ENCODE measurements at places on chromosomes 1 and 21. TPM values are rescaled to one million over a fixed set of nuclear protein-coding genes. Genes with fewer than 3 reads are reported as not detected.

DNA sequence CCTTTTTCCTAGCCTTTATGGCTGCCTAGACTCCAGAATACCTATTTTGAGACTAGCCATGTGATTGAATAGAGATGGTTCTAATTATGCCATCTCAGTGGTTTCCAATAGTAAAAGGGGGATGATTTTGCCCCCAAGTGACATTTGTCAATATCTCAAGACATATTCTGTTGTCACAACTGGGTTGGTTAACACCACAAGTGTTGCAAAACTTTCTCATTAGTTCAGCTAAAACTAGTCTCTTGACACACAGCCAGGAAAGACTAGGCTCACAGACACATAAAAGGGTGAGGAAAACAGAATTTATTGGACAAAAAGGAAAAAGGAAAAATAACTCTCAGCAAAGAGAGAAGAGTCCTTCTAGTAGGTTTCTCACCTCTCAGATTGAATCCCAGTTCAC is 39.9 kb upstream of the GBP5 start:
- no peak overlapping the region for H3K4me3 ChIP-seq
- no peaks in the 10 kb centered on the region for H3K4me1 ChIP-seq
- no peak for DNase-seq
- no peak overlapping the region for H3K27ac ChIP-seq
- H3K36me3 ChIP-seq, result no peaks in the 10 kb centered on the region

- no peak overlapping the region for H3K4me3 ChIP-seq
- peaks cover 2% of the 10 kb centered on the region for H3K36me3 ChIP-seq
- H3K4me1 ChIP-seq, result no peaks in the 10 kb centered on the region
- no peaks in the 10 kb centered on the region for H3K27me3 ChIP-seq
Measured at GRCh38 chr1:162366671-162367070, 10.0 kb downstream of the SPATA46 start.

DNA sequence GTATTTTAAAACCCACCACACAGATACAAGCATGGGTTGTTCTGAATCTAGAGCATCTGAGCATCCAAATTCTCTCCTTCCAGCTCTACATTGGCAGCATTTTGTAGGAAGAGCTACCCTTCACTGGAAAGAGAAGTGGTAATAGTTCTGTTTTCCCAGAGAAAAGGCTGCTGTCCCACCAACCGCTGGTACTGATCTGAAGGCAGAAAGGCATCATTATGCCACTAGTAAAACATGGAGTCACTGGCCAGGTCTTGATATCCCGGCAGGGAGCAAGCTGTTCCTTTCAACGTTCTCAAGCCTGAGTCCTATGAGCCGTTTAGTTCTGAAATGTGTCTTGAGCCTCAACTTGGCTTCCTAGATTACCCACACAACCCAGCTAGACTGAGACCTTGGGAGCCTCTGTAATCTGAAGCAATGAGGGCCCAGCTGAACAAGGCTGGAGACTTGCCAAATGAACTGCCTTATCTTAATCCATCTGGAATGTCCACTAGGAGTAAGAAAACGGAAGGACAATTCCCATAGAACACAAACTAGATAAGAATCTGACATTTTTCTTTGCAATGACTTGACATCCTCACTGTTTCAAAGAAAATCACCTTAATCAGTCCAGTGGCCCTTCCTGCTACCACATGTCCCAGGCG is 116.8 kb downstream of the KCNH1 start:
- no peak overlapping the region for H3K27ac ChIP-seq
- no peak for DNase-seq
- H3K27me3 ChIP-seq, result no peaks in the 10 kb centered on the region
- no peak overlapping the region for H3K4me3 ChIP-seq
- H3K36me3 ChIP-seq, result no peaks in the 10 kb centered on the region

Gene OR2G6
- not detected for total RNA-seq

Gene MAP1LC3C
- 0.21 TPM for total RNA-seq

Gene BGLAP
- 0.67 TPM for total RNA-seq

Gene CLEC20A
- not detected for total RNA-seq

DNA sequence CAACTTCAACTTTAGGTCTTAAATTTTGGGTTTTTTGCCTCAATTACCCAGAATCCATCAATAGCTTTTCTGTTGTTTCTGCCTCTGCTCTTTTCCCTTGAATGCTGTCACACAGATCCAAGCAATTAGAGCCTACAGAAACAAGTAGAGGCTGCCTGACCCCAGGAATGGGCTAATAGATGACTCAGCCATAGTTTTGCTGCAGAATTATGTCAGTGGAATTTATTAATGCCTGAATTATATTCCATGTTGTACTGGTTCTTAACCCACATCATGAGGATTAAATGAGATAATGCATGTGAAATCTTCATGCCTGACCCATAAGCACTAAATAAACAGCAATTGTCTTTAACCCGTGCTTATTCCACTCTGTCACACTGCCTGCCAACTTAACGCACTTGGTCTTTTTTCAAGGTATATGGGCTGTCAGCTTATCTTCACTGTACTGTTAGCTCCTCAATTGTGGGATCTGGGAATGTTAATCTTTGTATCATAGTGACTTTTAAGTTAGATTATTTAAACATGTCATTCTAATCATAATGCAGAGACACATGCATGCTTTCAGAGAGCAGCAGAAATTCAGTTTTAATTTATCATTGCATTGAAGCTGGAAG is 213.3 kb downstream of the ROR1 start:
- no peak overlapping the region for H3K4me3 ChIP-seq
- no peaks in the 10 kb centered on the region for H3K27me3 ChIP-seq
- DNase-seq, result no peak
- H3K4me1 ChIP-seq, result peaks cover 16% of the 10 kb centered on the region
- H3K27ac ChIP-seq, result no peak overlapping the region

DNA sequence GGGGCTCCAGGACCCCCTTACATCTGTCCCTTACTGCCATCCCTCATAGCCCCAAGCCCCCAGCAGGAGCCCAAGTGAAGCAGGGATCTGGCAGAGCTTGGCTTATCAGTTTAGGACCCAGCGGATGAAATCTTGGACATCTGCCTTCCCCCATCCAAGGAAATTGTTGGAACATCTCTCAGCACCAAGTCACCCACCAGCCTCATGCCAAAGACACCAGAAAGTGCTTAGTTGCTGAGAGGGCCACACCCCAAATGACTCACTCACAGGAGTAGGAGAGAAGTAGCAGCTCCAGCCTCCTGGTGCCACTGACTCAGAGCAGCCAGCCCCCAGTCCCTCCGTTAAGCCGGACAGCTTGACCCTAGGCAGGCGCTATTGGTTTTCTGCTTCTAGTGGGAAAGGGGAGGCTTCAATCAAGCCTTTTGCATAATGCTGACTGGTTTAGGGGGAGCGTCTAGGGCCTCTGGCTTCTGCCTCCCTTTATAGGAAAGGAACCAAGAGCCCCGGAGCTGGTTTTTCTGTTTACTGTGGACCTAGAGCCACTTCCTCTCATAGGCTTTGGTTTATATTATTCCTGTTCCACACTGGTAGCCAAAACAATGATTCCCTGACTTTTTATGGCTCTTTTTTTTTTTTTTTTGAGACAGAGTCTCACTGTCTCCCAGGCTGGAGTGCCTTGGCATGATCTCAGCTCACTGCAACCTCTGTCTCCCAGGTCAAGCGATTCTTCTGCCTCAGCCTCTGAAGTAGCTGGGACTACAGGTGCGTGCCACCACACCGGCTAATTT is 114.2 kb upstream of the IPO9 start:
- DNase-seq, result peak; percentile 95
- H3K4me3 ChIP-seq, result peak overlapping the region; percentile 29
- H3K4me1 ChIP-seq, result peaks cover 50% of the 10 kb centered on the region

DNA sequence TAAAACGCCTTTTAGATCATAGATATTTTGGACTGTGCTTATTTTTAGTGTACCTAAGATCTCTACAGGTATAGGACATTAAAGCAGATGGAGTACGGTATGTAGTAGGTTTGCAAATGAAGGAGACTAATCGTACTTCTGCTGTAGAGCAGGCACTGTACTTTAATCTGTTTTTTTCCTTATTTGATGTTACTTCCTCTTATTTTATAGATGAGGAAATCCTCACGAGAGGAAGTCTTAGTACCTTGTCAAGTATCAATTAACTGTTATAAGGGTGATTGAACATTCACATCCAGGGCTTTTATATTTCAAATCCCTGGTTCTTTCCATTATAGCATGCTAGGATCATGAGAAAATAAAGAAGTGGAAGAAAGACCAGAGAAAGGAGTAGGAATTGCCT is 41.1 kb downstream of the CACHD1 start:
- H3K27me3 ChIP-seq, result no peaks in the 10 kb centered on the region
- H3K4me3 ChIP-seq, result no peak overlapping the region
- DNase-seq, result no peak
- H3K36me3 ChIP-seq, result no peaks in the 10 kb centered on the region
- 0 out of 2 replicates have a peak overlapping the region, but pooled peaks have one; percentile 17 for H3K27ac ChIP-seq
- peaks cover 43% of the 10 kb centered on the region for H3K4me1 ChIP-seq

Gene RGS18
- not detected for total RNA-seq

Gene APOBEC4
- total RNA-seq, result not detected

GRCh38 chr1:23825076-23825761 is at the start of gene HMGCL:
HMGCL (minus strand) TSS chr1:23825429; CDS start chr1:23825415, 14 bp downstream.
- H3K4me1 ChIP-seq, result 0 out of 2 replicates have a peak, but pooled peaks cover 5% of the 10 kb centered on the region

- no peak for DNase-seq
- H3K27me3 ChIP-seq, result peaks cover 1% of the 10 kb centered on the region
- H3K4me1 ChIP-seq, result no peaks in the 10 kb centered on the region
Measured at GRCh38 chr1:206050655-206051235, 2.2 kb upstream of the RHEX start.

GRCh38 chr1:205494115-205494514 is 10.4 kb upstream of the CDK18 start:
- H3K27ac ChIP-seq, result no peak overlapping the region
- no peaks in the 10 kb centered on the region for H3K27me3 ChIP-seq
- no peak for DNase-seq
- no peaks in the 10 kb centered on the region for H3K4me1 ChIP-seq

DNA sequence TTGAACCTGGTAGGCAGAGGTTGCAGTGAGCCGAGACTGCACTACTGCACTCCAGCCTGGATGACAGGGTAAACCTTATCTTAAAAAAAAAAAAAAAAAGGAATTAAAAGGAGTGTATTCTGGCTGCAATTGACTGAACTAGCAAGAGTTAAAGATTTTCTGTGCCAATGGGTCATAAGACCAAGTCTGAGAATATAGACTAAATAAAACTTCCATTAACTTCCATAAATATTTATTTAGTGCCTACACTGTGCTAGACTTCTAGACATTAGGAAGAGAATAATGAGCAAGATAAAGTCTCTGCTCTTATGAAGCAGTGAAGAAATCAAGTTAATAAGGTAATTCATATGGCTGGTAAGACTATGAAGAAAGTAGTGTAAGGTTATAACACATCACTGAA is 27.2 kb downstream of the DPH5 start:
- H3K4me1 ChIP-seq, result no peaks in the 10 kb centered on the region
- DNase-seq, result no peak
- H3K36me3 ChIP-seq, result no peaks in the 10 kb centered on the region
- H3K4me3 ChIP-seq, result no peak overlapping the region
- H3K27ac ChIP-seq, result no peak overlapping the region
- H3K27me3 ChIP-seq, result no peaks in the 10 kb centered on the region

DNA sequence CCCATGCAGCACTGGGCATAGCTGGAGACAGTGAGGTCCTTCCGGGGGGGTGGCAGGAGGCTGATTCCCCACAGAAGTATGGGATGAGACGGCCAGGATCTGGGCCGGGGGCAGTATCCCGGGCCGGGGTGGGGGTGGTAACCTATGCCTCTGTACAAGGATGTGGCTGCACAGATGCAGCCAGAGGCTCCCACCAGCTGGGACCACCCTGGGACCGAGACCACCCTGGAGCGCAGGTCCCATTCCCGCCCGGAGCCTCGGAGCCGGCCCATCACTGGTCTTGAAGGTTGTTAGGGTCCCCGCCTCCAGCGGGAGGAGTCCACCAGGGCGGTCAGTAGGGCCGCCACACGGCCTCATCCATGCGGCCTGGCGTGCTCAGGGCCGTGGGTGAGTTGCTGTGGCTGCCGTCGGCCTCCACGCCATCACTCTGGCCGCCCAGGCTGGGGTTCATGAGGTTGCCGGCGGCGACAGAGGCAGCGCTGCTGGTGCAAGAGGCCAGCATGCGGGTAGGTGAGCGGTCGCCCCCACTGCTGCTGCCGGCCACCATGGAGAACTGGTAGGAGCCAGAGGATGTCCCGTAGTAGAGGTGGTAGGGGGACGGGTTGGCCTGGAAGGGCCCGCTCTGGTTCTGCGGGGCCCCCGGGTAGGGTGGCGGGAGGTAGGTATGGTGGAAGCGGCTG is 28.1 kb downstream of the RUNX3 start:
- H3K27me3 ChIP-seq, result no peaks in the 10 kb centered on the region
- no peak overlapping the region for H3K27ac ChIP-seq
- H3K4me1 ChIP-seq, result no peaks in the 10 kb centered on the region
- no peaks in the 10 kb centered on the region for H3K36me3 ChIP-seq

GRCh38 chr1:117591252-117591651 is 14.6 kb upstream of the TENT5C start:
- no peaks in the 10 kb centered on the region for H3K36me3 ChIP-seq
- H3K27ac ChIP-seq, result no peak overlapping the region
- no peaks in the 10 kb centered on the region for H3K4me1 ChIP-seq
- H3K4me3 ChIP-seq, result no peak overlapping the region
- no peaks in the 10 kb centered on the region for H3K27me3 ChIP-seq

Gene HORMAD1
- total RNA-seq, result not detected

DNA sequence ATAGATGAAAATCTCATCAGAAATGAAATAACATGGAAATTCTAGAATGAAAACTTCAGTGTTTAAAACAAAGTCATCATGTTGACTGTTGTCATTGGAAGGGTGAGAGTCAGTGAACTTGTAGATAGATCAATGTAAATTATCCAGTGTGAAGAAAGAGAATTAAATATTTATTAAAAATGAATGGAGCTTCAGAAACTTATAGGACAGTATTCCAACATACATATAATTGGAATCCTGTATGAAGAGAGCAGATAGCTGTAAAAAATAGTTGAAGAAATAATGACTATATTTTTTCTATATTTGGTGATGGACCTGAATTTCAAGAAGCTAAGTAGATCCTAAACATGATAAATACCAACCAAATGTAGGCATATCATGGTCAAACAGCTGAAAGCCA is 60.0 kb downstream of the MAN1A2 start:
- DNase-seq, result no peak

DNA sequence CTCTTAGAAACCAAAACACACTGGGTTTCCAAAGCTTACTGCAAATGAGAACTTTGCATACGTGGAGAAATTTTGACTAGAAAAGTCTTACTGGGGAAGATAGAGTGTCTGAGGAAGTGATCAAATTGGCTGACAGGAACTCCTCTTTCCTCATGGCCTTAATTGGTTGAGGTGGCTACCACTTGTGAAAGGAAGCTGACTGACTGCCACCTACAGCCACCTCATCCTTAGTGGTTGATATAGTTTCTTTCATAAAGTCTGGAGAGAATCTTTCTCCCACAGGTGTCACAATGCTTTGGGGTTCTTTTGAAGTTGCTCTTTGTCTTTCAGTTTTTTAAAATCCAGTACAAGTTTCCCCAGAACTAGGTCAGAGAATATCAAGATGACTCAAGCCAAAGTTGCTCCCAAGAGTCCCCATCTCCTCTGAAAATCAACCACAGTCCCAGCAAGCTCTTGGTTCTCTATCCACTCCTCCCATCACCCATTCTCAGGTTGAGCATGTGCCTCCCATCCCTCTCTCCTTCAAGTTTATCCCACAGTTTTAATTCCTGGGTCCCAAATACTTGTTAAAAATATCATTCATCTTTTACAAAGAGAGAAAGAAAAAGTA is 43.3 kb downstream of the GPR88 start:
- no peaks in the 10 kb centered on the region for H3K27me3 ChIP-seq
- no peaks in the 10 kb centered on the region for H3K4me1 ChIP-seq

Measured in Panc1 (cell line).